ENCODE measurements at places on chromosomes 1 and 21.

DNA sequence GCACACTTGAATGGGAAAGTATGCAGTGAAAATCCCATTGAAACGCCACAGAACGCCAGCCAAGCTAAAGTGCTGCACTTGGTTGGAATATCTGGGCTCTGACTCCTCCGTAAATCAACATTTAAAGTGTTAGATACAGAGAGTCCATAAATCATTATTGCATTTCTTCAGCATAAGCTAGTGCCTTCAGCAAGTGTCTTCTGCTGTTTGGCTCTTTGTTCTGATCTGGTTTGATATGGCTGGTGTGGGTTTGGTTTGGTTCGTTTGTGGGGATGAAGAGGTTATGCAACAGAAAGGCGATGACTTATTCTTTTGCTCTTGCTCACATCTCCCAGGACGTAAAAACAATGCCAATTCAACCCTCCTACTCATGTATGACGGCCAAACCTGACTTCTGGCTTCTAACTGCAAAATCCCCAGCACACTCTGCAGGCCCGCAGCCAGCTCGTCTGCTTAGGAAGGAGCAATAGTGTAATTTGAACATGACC lies 121.8 kb upstream of the ERG start:
- DNase-seq: no peak

GRCh38 chr1:67690018-67690363 lies 5.0 kb downstream of the GADD45A start:
- no peak for DNase-seq

- DNase-seq: no peak
These were observed 633 bp upstream of the RFX5 start for GRCh38 chr1:151347523-151348246.

DNA sequence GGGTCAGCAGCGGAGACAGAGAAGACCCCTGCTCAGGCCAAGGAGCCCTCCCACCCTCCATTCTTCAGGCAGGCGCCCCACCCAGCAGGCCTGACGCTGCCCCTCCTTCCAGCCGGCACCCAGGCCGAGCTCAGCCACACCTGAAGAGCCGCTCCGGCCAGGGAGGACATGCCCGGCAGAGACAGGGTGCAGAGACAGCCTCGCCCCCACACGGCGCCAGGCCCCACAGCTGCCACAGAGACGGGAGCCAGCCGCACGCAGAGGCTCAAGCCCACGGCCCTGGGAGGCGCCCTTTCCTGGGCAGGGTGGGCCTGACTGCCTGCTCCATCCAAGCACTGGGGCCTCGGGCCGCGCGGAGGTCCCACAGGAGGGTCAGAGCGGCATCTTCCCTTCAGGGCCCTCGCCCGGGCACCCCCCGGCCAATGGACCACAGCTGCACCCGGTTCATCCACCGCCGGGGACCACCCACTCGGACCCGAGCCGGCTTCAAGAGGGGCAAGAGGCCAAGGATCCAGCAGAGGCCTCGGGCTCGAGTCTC lies 5.2 kb downstream of the TTLL10 start:
- DNase-seq: no peak

DNA sequence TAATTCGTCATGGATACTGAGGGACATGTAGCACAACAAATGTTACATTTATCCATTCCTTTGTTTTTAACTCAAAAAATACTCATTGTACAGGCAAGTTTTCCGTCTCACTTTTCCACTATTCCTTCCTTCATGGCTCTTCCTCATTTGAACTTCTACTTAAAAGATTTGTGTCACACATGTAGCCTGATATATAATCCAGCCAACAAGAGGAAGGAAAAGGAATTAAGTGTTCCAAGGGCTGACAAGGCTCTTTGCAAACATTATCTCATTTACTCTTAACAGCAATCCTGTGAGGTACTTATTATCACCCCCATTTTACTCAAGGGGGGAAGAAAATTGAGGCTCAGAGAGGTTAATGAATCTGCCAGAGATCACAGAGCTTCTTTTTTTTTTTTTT lies 22.9 kb downstream of the CD244 start:
- no peak for DNase-seq

DNA sequence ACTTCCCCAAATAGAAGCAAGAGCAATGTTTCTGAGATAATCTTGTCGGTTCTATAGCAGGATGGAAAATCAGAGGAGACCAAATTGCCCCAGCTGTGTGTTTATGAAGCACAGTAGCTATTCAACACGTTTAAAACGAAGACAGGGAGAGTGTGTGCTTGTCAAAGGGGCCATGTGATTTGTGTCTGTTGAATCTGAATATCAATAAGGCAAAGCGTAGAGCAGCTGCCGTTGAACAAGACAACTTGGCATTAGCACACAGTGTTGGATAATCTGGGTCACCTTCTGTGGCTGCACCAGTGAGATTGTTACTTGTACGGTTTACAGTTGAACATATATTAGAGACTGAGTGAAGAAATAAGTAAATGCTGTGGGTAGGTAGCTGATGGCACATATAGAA lies 1.0 kb downstream of the CRB1 start:
- DNase-seq: peak; percentile 44

DNA sequence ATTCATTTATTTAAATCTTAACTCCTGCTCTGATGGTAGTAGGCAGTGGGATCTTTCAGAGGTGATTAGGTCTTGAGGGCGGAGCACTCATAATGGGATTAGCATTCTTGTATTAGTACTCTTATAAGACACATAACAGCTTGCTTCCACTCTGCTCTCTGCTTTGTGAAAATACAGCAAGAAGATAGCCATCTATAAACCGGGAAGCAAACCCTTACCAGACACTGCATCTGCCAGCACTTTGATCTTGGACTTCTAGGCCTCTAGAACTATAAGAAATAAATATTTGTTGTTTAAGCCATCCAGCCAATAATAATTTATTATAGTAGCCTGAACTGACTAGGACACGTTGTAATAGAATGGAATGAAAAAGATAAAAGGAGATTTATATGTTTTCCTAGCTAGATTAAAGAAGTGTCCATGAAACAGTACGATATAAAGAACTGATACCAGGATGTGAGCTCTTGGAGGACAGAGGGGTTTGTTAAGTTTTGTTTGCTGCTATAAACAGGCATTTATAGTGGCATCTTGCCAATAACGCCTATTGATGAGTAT lies 869.9 kb downstream of the MRPL39 start:
- peak; percentile 47 for DNase-seq

- DNase-seq: no peak
These were observed 24.1 kb upstream of the ARHGEF11 start for GRCh38 chr1:157069601-157070000.

DNA sequence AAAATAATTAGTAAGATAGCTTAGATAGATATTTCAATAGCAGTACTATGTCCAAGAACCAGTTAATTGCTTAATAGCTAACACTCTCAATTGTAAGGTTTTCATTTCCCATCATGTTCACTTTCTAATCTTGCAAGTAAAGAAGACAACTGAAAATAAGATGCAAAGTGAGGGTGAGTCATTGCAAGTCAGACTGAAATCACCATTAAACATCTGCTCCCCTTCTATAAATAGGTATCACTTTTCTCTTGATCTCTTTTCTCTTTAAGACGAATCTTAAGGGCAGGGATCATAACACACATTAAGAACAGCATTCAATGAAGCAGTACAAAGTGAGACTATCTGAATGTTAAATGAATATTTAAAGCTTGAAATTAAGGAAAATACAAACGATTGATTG lies 40.4 kb downstream of the UBR4 start:
- no peak for DNase-seq

- DNase-seq: no peak
These were observed 97.0 kb upstream of the DPH5 start for GRCh38 chr1:101122452-101123166.

GRCh38 chr1:24275510-24275909 lies 43.6 kb upstream of the GRHL3 start:
- no peak for DNase-seq
